CD4-positive, alpha-beta T cell treated with Interleukin-1 beta for 1 hour (primary cell): ENCODE measurements at places on chromosomes 1 and 21.

- no peak for DNase-seq
Measured at GRCh38 chr1:214503553-214503952, 47.8 kb downstream of the PTPN14 start.

DNA sequence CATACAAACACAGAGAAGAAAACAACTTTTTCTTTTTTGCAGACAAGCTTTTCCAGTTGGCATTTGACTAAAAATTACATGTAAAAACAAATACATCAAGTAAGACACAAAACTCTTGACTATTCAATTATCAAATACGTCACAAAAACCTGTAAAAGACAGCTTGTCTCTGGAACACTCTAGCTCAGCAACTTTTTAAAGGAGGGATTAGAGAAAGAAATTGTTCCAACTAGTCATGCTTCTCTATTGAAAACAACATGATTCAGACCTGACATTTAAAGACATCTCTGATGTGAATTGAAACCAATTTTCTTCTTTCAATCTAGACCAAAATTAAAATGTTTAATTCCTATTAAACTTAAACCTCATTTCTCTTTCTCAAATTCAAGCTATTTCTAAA is 30.3 kb downstream of the SMYD3 start:
- no peak for DNase-seq

DNA sequence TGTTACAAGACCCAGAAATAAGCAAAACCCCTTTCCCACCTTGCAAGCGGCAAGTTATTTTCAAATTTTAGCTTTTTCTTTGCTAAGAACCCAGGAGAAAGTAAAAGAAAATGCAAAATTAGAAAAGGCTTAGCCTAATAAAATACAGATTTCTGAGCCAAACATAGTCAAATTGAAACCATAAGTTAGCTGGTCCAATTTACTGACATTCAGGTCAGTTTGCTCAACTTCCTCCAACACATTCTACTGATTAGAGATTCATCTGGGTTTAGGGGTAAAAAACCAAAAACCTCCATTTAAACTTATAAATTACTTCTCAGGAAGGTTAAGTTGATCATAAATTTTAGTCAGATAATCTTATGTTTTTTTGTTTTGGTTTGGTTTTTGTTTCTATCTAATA is 701.8 kb upstream of the CXADR start:
- no peak for DNase-seq

- no peak for DNase-seq
Measured at GRCh38 chr1:156465747-156466365, 34.7 kb downstream of the MEF2D start.

GRCh38 chr1:23531562-23532094 is 595 bp upstream of the E2F2 start:
- no peak for DNase-seq
